Stimulated activated CD4-positive, alpha-beta T cell treated with anti-CD3 and anti-CD28 coated beads, Interleukin-1b, Interleukin-23, amount 100 ng/mL, for 48 hours (primary cell): ENCODE measurements at places on chromosomes 6 and 20.
A peak's percentile ranks its signal among the peaks of the same experiment; 100 is the strongest.

DNA sequence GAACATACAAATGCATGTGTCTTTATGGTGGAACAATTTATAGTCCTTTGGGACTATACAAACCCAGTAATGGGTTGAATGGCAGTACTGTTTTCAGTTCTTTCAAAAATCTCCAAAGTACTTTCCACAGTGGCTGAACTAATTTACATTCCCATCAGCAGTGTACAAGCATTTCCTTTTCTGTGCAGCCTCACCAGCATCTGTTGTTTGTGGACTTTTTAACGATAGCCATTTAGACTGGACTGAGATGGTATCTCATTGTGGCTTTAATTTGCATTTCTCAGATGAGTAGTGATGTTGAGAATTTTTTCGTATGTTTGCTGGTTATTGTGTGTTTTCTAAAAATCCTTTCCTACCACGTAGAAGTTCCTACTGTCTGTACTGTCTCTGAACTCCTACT is 327.2 kb upstream of the ZFP64 start:
- DNase-seq = no peak

GRCh38 chr6:133241901-133242636 is 912 bp downstream of the EYA4 start:
- no peak for DNase-seq

DNA sequence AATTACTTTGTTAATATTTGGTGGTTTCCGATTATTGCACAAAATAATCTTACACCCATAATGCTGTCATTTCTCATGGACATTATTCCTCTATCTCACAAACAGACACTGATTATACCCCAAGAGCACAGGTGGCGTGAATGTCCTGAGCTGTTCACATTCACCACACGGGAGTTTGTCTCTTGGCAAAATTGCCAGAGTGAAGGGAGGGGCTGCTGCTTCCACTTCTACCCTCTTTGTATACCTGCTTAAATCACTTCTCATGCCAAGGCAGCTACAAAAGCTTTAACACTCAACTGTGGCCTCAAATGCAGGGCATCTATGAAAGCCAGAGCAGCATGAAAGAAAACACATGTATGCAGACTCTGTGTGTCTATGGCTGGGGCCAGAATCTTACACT is 41.9 kb upstream of the SLA2 start:
- DNase-seq = no peak

DNA sequence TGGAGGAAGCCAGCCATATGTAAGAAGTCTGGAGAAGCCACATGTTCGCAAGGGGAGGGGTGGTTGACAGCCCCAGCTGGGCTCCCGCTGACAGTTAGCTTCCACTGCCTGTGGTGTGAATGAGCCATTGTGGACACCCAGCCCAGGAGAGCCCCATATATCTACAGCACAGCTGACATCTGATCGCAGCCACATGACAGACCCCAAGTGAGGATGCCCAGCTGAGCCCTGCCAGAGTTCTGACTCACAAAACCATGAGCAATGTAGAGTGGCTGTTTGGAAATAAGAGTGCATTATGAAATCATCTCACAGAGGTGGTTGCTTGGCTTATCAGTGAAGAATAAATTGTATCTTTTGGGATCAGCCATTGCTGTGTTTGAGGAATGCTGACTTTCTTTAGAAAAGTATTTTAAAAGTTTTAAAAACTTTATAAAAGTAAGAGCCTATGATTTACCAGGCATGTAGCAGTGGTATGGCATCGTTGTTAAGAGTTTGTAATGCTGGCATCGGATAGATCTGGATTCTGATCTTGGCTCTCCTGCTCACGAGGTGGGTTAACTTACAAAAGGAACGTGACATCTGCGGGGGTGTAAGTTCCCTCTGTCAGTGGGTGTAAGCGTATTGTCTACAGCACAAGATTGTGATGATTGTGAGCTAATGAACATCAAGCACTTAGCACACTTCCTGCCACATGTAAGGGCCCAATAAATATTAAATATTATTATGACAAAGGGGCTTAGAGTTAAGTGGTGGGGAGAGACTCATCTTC is 24.1 kb downstream of the CFAP61 start:
- no peak for DNase-seq

DNA sequence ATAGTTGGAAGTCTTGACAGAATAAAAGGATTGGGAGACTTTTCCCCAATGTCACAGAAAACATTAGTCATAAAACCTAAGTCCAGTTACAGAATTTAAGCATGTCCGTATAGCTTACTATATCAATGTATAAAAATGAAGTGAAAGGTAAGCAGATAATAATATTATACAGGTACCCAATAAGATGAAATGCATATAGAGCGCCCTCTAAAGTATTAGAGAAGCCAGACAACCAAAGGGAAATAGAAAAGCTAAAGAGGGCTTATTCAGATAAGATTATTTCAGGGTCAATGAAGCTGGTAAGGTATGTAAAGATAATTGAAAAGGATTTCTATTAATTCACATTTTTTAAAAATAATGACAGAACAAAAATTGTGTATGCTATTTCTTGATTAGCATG is 947.7 kb upstream of the MAP3K7 start:
- no peak for DNase-seq

- DNase-seq = peak; percentile 75
Observed at GRCh38 chr20:35329435-35330139, 37.4 kb upstream of the FAM83C start.

DNA sequence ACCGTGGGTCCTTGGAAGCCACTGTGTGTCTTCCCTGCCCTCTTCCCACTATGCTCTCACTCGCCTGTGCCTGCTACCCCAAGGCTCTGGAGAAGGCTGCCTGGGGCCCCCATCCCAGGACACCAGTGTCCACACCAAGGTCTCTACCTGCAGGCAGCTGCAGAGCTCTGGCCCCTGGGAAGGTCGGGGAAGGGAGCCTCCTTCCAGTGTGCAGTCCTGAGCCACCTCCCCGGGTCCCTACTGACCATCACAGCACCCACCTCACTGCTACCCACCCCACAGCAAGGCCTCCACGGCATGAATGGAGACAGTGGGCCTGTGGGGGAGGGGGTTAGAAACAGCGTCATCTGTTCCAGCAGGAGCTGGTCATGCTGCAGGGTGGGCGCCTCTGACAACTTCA is 35.6 kb downstream of the RBM38 start:
- no peak for DNase-seq

GRCh38 chr20:760751-761417 is 7.4 kb downstream of the SLC52A3 start:
- peak; percentile 42 for DNase-seq

DNA sequence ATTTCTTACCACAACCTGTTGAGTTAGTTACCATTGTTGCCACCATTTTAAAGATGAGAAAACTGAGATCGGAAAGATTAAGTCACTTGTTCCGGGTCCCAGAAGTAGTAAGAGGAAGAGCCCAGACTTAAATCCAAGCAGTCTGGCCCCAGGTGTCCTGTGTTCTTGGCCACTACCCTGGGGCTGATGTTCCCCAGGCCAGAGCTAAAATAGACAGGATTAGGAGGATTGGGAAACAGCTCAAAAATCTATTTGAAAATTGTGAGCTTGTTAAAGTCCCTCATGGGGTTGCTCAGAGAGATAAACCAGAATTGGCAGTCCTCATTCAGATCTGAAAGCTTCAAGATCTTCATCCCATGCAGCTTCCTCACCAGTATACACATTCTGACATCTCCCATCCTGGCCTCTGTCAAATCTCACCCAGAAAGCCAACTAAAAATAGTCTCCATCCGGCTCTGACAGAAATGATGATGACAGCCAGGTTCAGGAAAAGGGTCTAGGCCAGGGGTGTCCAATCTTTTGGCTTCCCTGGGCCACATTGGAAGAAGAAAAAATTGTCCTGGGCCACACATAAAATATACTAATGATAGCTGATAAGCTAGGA is 62.0 kb downstream of the GFOD1 start:
- no peak for DNase-seq

DNA sequence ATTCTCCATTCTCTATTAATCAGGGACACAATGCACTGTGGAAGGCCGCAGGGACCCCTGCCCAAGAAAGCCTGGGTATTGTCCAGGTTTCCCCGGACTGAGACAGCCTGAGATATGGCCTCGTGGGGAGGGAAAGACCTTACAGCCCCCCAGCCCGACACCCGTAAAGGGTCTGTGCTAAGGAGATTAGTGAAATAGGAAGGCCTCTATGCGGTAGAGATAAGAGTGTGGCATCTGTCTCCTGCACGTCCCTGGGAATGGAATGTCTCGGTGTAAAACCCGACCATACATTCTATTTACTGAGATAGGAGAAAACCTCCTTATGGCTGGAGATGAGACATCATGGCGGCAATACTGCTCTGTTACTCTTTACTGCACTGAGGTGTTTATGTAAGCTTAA is 15.7 kb upstream of the EIF2S2 start:
- DNase-seq = no peak

DNA sequence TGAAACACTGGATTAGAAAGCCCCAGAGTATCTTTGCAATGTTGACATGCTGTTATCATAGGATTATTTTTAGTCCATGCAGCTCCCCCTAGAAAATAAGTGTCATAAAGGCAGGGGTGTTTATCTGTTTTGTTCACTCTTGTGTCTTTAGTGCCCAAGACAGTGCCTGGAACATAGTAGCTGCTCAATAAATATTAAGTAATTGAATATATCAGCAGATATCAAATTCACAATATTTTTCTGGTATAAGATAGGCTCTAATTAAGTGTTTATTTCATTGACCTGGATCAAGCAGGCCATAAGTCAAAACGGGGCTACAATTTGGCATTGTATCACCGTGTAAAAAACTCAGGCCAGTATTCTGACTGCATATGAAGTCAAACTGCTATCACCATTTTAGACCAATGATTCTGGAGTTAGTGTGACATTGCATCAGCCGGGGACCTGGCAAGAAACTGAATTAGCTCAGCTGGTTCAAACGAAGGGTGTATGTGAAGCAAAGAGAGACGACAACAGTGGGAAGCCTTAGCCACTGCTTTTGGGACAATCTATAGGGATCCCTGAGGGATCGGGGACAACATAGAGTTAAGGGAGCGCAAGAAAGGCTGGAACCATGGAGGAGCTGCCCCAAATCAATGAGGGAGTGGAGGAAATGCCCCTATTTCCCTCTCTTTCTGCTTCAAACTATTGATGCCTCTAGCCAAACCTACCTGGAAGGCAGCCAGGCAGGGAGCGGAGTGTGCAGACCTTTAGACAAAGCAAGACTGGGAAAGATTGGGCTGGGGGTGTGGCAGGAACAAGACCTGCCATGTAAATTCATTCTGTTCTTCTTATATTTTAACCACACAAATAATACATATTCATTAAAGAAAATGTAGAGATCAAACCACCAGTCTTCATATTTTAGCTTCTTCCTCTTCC is 112.2 kb downstream of the PLEKHG1 start:
- DNase-seq = no peak

DNA sequence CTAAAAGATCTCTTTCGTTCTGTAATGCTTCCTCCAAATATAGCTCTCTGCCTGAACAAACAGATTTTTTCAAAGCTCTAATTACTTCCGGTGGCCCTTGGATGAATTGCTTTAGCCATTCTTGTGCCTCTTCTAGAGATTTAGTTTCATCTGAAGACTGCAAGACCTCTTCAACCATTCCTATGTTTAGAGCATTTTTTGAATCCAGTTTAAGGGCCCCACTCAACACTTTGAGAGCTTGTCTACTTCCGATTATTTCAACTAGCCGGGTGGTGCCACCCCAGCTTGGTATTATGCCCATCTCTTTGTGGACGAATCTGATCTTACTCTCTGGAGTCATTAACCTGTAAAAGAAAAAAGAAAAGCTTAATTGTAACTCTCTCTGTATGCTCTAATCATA is 23.3 kb downstream of the RNF146 start:
- no peak for DNase-seq

GRCh38 chr6:144580771-144581170 is 295.6 kb downstream of the UTRN start:
- DNase-seq = no peak

GRCh38 chr20:43716757-43717615 is 9.8 kb downstream of the GTSF1L start:
- no peak for DNase-seq

GRCh38 chr20:63521602-63522001 is 1.0 kb downstream of the PPDPF start:
- DNase-seq = no peak

DNA sequence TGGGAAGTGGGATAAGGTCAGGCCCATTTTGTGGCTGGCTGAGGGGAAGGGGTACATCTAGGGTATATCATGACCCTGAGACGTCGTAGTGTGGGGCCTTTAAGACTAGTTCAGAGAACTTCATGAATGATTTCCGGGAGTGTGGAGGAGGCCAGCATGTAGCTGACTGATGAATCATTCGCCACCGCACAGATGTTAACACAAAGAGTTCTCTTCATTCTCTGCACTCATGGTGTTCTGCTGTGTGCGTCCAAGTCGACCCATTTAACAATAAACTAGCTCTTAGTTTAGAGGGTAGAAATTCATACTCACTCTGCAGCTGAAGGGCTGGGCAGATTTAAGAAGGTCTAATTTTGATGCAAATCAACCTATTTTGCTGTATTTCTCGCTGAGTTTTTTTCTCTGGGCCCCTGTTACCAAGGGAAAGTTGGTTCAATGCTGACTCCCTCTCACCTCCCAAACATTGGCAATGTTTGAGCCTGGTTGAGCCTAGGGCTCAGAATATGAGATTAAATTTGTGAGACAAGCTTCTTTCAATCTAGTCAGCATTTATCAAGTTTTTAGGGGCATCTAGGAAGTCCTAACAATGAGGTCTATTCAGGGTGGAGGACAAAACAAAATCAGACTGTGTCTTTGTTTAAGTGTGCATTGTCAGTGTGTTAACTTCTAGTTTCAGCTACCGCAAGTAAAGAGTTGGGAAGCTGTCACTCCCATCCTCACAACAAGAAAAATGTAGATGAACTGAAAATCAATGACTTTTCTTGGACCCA is 106.8 kb upstream of the CBLN4 start:
- DNase-seq = no peak
